ENCODE measurements at places on chromosomes 1 and 21. TPM values are rescaled to one million over a fixed set of nuclear protein-coding genes. Genes with fewer than 3 reads are reported as not detected.

Gene ERG
- total RNA-seq = 1.0 TPM

GRCh38 chr1:202616355-202616915 is 93.8 kb downstream of the SYT2 start:
- DNase-seq = no peak
- H3K36me3 ChIP-seq = no peaks in the 10 kb centered on the region
- H3K4me3 ChIP-seq = no peak overlapping the region

Gene SLC25A34
- total RNA-seq = 3.5 TPM

- no peak for DNase-seq
- H3K27ac ChIP-seq = peak overlapping the region; percentile 68
- no peaks in the 10 kb centered on the region for H3K36me3 ChIP-seq
- no peak overlapping the region for H3K4me3 ChIP-seq
- no peaks in the 10 kb centered on the region for H3K27me3 ChIP-seq
- H3K4me1 ChIP-seq = peaks cover 15% of the 10 kb centered on the region
Observed at GRCh38 chr1:167280912-167281311, 60.2 kb downstream of the POU2F1 start.

- peak overlapping the region; percentile 97 for H3K27ac ChIP-seq
- H3K27me3 ChIP-seq = peaks cover 10% of the 10 kb centered on the region
- peaks cover 55% of the 10 kb centered on the region for H3K4me1 ChIP-seq
- peak; percentile 81 for DNase-seq
Observed at GRCh38 chr1:12067900-12068821, 5.1 kb downstream of the TNFRSF8 start.

Gene RPTN
- total RNA-seq = not detected

Gene HAPLN2
- total RNA-seq = not detected

- 0 out of 2 replicates have a peak overlapping the region, but pooled peaks have one; percentile 35 for H3K27ac ChIP-seq
- H3K4me1 ChIP-seq = no peaks in the 10 kb centered on the region
- H3K36me3 ChIP-seq = peaks cover 3% of the 10 kb centered on the region
- H3K27me3 ChIP-seq = no peaks in the 10 kb centered on the region
- no peak for DNase-seq
Observed at GRCh38 chr1:93565496-93566206, 116.0 kb downstream of the BCAR3 start.

- H3K4me1 ChIP-seq = no peaks in the 10 kb centered on the region
- peaks cover 28% of the 10 kb centered on the region for H3K36me3 ChIP-seq
- H3K27ac ChIP-seq = no peak overlapping the region
- DNase-seq = no peak
- H3K27me3 ChIP-seq = no peaks in the 10 kb centered on the region
Observed at GRCh38 chr1:35762141-35762540, 7.6 kb downstream of the CLSPN start.

GRCh38 chr21:45026066-45026745 is 48.2 kb upstream of the ADARB1 start:
- no peak overlapping the region for H3K27ac ChIP-seq
- H3K27me3 ChIP-seq = no peaks in the 10 kb centered on the region
- H3K4me1 ChIP-seq = peaks cover 18% of the 10 kb centered on the region
- H3K4me3 ChIP-seq = no peak overlapping the region

Gene SLC44A5
- 11.7 TPM for total RNA-seq

- no peak for DNase-seq
- H3K4me1 ChIP-seq = no peaks in the 10 kb centered on the region
- no peaks in the 10 kb centered on the region for H3K36me3 ChIP-seq
- H3K4me3 ChIP-seq = no peak overlapping the region
- H3K27ac ChIP-seq = no peak overlapping the region
Observed at GRCh38 chr21:46092026-46092764, 5.7 kb upstream of the COL6A2 start.

DNA sequence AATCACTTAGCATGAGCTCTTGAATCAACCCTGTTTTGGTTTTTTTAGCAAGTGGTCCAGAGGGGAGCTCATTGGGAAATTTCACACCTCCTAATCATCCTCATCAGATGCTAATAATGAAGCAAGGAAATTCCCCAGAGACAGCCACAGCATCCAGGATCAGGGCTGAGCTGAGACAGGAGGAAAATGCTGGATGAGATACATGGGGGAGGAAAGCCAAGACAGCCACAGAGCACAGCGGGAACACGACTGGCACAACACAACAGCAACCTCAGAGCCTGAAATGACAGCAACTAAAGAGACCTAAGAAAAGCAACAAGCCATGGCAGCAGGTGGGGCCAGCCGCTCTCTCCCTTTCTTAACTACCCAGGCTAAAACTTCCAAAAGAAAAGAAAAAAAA is 70.4 kb downstream of the UBR4 start:
- H3K27ac ChIP-seq = peak overlapping the region; percentile 2
- H3K27me3 ChIP-seq = no peaks in the 10 kb centered on the region
- no peak overlapping the region for H3K4me3 ChIP-seq
- peaks cover 75% of the 10 kb centered on the region for H3K36me3 ChIP-seq
- no peaks in the 10 kb centered on the region for H3K4me1 ChIP-seq

Gene MX1
- 6.5 TPM for total RNA-seq

DNA sequence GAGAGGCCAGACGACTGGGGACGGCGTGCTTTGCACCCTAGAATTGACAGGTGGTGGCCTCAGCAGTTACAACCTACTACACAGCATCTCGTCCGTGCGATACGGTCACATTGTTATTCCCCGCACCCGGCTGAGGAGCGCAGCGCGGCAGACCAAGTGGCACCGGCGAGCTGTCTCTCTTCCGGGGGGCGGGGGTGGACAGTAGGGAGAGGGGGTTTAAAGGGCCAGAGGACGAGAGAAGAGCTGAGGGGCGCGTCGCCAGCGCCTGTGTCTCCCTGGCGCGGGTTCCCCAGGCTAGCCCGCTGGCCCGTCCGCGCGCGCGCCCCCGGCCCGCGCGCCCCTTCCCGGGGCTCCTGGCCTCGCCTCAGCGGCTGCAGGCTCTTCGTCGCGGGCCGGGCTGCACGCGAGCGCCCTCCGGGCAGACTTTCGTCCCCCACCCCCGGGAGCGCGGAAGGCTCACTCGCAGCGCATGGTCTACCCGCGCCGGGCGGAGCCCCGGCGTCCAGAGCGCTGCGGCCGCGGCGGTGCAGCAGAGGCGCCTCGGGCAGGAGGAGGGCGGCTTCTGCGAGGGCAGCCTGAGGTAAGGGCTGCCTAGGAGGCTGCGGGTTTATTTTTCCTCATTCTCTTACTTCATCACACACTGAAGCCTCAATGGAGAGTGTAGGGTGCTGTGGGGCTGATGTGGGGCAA is at the start of gene PDE4B:
TSS of gene PDE4B (plus strand) at position 227 of the 690 bp plus-strand sequence.
- peak within 1 kb of the TSS; percentile 72 for H3K4me3 ChIP-seq
- H3K36me3 ChIP-seq = no peaks in the 10 kb centered on the region
- H3K27me3 ChIP-seq = peaks cover 69% of the 10 kb centered on the region
- H3K4me1 ChIP-seq = no peaks in the 10 kb centered on the region

DNA sequence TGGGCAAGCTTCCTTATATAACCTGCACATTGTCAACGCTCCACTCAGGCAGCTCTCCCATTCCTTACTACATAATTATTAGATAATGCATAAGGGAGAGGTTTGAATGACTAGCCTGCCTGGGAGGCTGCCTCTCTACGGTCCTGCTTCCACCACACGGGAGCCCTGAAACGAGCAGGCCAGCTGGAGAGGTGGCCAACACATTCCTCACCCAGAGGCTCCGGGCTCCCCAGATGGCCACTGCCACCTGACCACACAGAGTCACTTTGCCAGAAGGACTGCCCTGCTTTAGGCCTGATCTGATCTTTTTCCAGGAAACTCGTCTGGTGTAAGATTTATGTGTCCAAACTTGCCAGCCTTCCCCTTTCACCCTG is 27.9 kb downstream of the HIVEP3 start:
- no peak for DNase-seq
- H3K27me3 ChIP-seq = no peaks in the 10 kb centered on the region
- H3K27ac ChIP-seq = no peak overlapping the region
- no peak overlapping the region for H3K4me3 ChIP-seq
- H3K4me1 ChIP-seq = no peaks in the 10 kb centered on the region

DNA sequence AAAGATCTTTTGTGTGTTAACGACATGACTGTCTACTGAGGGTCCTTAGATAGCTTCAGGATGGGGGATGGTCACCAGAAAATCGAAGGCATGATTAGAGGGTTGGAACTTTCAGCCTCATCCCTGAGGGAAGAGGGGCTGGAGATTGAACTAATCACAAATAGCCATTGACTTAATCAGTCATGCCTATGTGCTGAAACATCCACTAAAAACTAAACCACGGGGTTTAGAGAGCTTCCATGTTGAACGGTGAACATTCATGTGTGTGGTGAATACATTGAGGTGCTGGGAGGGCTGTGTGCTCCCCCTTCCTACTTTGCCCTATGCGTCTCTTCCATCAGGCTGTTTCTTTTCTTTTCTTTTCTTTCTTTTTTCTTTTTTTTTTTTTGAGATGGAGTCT is 17.0 kb downstream of the RBP7 start:
- DNase-seq = no peak
- no peaks in the 10 kb centered on the region for H3K36me3 ChIP-seq
- H3K4me3 ChIP-seq = no peak overlapping the region

DNA sequence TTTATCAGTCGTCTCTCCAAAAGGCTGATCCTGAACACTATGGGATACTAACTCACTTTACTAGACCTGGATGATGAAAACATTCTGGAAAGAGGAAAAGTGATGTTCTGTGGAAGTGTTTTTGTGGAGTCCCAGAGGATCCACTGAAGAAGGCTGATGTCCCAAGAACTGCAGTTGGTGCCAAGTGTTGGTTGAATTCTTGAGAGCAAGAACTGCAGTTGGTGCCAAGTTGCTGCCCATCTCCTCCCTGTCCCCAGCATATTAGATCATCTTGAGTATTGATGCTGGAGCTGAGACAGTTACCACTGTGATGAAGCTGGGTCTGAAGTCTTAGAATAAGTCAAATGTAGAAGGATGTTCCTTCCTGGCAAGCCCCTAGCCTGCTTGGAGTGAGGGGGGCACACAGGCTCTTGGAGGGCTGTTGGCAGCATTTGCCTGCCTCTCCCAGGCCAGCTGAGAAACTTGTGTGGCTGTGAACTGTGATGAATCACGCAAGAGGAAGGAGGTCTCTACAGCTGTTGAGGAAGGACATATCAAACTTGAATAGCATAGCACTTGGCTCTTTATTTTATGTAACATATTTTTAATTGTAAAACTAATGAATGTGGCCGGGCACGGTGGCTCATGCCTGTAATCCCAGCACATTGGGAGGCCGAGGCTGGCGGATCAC is 48.1 kb downstream of the DNAJC6 start:
- H3K4me1 ChIP-seq = peaks cover under 1% of the 10 kb centered on the region
- H3K36me3 ChIP-seq = no peaks in the 10 kb centered on the region
- DNase-seq = no peak
- no peaks in the 10 kb centered on the region for H3K27me3 ChIP-seq
- H3K4me3 ChIP-seq = no peak overlapping the region

Gene LAD1
- 17.6 TPM for total RNA-seq

GRCh38 chr1:248599396-248599795 is 1.9 kb upstream of the OR2T10 start:
- H3K36me3 ChIP-seq = no peaks in the 10 kb centered on the region
- H3K27ac ChIP-seq = no peak overlapping the region
- H3K4me1 ChIP-seq = no peaks in the 10 kb centered on the region
- no peak overlapping the region for H3K4me3 ChIP-seq
- DNase-seq = no peak
- H3K27me3 ChIP-seq = no peaks in the 10 kb centered on the region

Gene BMP8B
- total RNA-seq = 0.43 TPM

DNA sequence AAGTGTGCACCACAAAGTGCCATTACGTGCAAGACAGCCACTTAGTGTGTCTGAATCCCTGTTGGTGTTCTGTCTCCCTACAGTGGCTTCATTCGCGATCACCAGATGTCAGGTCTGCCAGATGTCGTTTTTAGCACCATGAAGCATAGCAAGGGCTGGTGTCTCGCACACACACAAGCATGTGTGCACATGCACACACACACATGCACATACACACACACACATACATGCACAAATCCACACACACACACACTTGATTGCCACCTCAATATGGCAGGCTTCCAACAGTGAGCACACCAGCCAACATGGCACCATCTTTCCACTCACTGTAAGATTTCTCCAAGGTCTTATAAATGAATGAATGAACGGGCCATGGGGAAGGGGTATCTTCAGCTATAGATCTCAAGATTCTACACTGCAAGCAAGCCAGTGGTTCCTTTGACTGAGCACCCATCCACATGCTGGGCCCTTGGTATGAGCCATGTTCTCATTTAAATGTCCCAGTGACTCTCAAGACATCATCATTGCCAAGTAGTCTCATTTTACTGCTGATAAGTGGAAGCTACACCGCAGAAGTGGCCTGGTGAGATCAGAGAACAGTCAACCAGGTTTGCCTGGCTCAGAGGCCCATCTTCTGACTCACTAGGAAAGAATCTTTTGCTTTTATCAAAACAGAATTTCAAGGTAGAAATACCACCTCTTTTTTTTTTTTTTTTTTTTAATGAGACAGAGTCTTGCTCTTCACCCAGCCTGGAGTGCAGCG is 84.9 kb downstream of the SIM2 start:
- no peak overlapping the region for H3K27ac ChIP-seq
- no peaks in the 10 kb centered on the region for H3K36me3 ChIP-seq
- no peak for DNase-seq
- no peaks in the 10 kb centered on the region for H3K27me3 ChIP-seq
- peaks cover 11% of the 10 kb centered on the region for H3K4me1 ChIP-seq

GRCh38 chr1:245428681-245429080 is 273.9 kb downstream of the KIF26B start:
- DNase-seq = no peak
- H3K4me3 ChIP-seq = no peak overlapping the region
- no peaks in the 10 kb centered on the region for H3K27me3 ChIP-seq
- no peaks in the 10 kb centered on the region for H3K36me3 ChIP-seq
- H3K27ac ChIP-seq = no peak overlapping the region
- no peaks in the 10 kb centered on the region for H3K4me1 ChIP-seq

Gene TSPEAR
- 0.35 TPM for total RNA-seq

Gene MLLT11
- total RNA-seq = 11.3 TPM

- H3K4me1 ChIP-seq = peaks cover 16% of the 10 kb centered on the region
- H3K36me3 ChIP-seq = no peaks in the 10 kb centered on the region
- DNase-seq = no peak
- no peaks in the 10 kb centered on the region for H3K27me3 ChIP-seq
- no peak overlapping the region for H3K4me3 ChIP-seq
Observed at GRCh38 chr1:151370211-151370911, 2.1 kb downstream of the SELENBP1 start.

GRCh38 chr1:109838838-109839240 is 71.8 kb upstream of the CSF1 start:
- no peaks in the 10 kb centered on the region for H3K36me3 ChIP-seq
- no peak overlapping the region for H3K27ac ChIP-seq
- no peaks in the 10 kb centered on the region for H3K27me3 ChIP-seq
- DNase-seq = no peak
- no peak overlapping the region for H3K4me3 ChIP-seq

- no peak overlapping the region for H3K27ac ChIP-seq
- no peaks in the 10 kb centered on the region for H3K36me3 ChIP-seq
- DNase-seq = no peak
- H3K4me3 ChIP-seq = no peak overlapping the region
Observed at GRCh38 chr1:29385966-29386365, 149.6 kb downstream of the PTPRU start.

Data from GM23338 (cell line).